Activated CD4-positive, CD25-positive, alpha-beta regulatory T cell treated with anti-CD3 and anti-CD28 coated beads, Interleukin-2, amount 50 U/mL, for 72 hours (primary cell): ENCODE measurements at places on chromosomes 16 and 17.

- no peak for DNase-seq
Measured at GRCh38 chr16:58418601-58419000, 26.3 kb downstream of the GINS3 start.

GRCh38 chr17:30376621-30377452 is 1.9 kb upstream of the CPD start:
- no peak for DNase-seq

DNA sequence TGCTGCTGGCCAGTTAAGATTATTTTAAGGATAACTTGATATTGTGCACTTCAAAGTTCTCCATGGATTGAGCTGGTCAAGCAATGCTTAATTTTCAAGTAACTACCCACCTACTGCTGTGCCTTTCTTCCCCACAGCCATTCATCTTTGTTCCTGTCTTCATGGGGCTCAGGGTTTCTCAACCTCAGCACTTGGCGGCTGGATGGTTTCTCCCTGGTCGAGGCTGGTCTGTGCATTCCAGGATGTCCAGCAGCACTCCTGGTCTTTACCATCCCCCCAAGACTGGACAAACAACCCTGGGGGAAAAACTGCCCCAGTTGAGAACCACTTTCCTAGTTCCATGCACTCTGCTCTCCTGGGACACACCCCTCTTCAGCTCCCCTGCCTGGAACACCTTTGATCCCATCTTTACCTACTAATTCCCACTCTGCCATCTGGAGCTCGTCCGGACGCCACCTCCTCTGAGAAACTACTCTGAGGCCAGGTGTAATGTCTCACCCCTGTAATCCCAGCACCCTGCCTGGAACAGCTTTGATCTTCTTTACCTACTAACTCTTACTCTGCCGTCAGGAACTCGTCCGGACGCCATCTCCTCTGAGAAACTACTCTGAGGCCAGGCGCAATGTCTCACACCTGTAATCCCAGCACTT is 81.5 kb downstream of the NXN start:
- no peak for DNase-seq

DNA sequence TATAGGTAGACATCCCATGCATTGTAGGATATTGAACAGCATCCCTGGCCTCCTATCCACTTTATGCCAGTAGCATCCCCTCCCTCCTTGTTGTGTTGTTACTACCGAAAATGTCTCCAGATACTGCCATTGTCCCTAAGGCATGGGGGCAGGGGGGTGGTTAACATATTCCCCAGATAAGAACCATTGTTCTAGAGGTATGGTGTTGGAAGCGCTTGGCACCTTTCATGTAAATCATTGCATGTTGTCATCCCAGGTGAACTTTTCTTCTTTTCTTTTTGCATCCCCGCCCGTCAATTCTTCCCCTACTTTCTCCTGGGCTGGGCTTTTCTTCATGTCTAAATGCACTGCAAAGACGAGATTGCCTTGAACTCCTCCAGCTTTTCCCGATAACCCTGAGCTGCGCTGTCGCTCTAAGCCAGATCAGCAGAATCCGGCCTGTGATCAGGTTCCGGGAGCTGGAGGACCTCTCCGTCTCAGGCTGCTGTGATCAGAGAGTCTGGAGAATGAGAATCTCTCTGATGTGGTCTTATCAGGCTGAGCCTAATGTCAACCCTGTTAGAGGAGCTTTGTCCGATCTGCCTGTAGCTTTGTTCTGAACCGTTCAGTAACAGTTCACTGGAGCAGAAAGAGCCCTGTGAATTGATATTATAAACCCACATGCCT is 76.2 kb downstream of the RBFOX1 start:
- DNase-seq, result no peak

DNA sequence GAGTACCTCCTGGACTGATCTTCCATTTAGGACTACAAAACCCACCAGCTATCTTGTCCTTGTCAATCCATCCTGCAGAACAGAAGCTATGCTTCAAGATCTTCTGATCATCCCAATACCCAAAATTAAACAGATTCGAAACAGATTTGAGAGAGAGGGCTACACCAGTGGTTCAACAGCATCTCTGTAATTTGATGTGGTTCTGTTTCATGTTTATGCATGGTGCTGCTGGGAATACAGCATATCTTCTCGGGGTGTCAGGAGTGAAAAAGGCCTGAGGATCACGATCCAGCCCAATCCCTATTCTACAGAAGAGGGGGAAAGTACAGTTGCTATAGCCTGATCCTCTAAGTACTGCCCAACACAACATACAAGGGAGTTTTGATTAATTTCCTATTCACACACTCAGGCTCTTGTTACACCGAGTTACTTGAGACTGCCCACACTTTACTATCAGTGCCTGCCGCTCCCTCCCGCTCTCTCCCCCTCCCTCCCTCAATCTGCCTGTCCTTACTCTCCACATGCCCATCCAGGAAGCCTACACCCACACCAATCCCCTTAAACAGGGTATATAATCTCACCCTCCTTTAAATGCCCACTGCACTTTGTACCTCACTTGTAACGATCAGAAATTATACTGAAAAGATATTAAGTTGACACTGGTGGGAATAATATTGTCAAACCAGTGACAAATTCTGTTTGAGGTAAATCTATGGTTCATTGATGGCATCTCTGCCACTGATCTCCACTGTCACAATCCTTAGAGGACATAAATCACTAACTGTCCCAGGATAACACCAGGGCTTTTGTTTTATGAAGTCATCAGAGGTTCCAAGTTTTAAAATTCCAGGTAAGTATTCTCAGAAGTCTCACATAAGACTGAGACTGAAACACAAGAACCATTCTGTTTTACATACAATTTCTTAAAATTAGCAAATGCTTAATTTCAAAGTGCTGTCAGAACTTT is 89.3 kb upstream of the PLEKHM1 start:
- DNase-seq, result no peak

- DNase-seq, result no peak
Measured at GRCh38 chr16:13186813-13187212, 285.4 kb downstream of the SHISA9 start.
